ENCODE measurements at places on chromosomes 2 and 18.

- DNase-seq = no peak
These were observed 490.0 kb upstream of the HS6ST1 start for GRCh38 chr2:128808462-128809258.

- DNase-seq = no peak
These were observed 699.7 kb upstream of the ZNF804A start for GRCh38 chr2:183898641-183899040.

DNA sequence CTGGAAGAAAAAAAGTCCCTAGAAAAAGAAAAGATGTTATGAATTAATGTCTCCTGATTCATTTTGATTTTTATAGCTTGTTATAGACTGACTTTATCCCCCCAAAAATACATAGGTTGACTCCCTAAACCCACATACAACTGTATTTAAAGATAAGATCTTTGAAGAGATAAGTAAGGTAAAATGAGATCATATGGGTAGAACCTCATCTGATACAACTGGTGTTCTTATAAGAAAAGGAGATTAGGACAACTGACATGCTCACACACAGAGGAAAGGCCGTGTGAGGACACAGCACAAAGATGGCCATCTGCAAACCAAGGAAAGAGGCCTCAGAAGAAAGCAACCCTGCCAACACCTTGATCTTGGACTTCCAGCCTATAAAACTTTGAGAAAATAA lies 117.5 kb downstream of the CD226 start:
- no peak for DNase-seq

- no peak for DNase-seq
These were observed 56.4 kb upstream of the CCDC141 start for GRCh38 chr2:179106342-179106675.

DNA sequence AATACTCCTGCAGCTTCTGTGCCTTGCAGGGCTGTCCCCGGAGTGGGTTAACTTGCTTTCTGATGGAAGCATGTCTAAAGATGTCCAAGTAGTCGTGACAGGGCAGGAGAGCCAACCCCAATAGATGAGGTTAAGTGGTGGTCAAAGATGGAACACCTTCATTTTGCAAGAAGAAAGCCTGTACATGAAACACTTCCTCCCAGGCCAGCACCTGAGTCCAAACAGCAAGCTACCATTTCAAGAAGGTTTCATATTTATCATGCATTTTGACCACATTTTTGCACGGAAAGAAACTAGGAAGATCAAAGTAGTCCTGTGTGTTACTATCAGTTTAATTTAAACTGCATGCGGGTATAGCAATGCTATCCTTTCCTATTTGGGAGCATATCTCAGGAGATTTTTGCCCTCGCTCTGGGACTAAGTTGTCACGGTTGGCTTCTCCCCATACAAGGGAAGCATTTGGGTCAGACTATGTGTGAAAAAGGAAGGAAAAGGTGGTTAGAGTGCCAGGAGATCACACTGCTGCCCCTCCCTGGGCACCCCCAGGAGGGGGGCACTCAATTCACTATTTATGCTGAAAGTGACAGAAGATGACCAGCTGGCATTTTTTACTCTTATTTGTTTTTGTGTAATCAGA lies 187.6 kb downstream of the ZNF521 start:
- no peak for DNase-seq

GRCh38 chr2:12861344-12861930 lies 144.7 kb downstream of the TRIB2 start:
- no peak for DNase-seq

DNA sequence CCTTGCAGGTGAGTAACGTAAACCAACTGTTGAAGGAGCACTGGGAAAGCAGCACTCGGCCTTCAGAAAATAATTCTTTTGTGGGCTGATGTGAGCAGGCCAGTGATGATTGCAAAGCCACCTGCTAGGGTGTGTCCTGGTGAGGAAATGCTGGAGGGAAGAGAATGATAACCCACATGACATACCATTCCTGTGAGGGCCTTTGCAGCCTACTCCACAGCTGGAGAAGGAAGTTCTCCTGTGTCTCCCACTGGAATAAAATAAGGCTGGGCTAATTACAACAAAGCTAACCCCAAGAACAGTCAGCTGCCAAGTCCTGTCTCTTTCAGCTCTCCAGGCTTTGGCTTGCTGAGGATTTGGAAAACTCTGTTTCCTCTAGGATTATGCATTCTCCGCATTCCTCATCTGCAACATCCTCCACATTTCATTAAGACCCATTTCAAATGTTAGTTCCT lies 16.7 kb upstream of the DSG1 start:
- no peak for DNase-seq
